ENCODE measurements at places on chromosomes 6 and 20. TPM values are rescaled to one million over a fixed set of nuclear protein-coding genes. Genes with fewer than 3 reads are reported as not detected.

The FOXA2 gene
- not detected for polyA plus RNA-seq

The ATP9A gene
- polyA plus RNA-seq: 11.0 TPM

The MUC22 gene
- polyA plus RNA-seq: 0.13 TPM

The ELOVL2 gene
- polyA plus RNA-seq: 0.49 TPM

The NHLRC1 gene
- 0.29 TPM for polyA plus RNA-seq

Data from SK-N-SH (cell line).